ENCODE measurements at places on chromosomes 6 and 20. TPM values are rescaled to one million over a fixed set of nuclear protein-coding genes. Genes with fewer than 3 reads are reported as not detected.

SLC12A5 gene
- total RNA-seq = not detected

DNA sequence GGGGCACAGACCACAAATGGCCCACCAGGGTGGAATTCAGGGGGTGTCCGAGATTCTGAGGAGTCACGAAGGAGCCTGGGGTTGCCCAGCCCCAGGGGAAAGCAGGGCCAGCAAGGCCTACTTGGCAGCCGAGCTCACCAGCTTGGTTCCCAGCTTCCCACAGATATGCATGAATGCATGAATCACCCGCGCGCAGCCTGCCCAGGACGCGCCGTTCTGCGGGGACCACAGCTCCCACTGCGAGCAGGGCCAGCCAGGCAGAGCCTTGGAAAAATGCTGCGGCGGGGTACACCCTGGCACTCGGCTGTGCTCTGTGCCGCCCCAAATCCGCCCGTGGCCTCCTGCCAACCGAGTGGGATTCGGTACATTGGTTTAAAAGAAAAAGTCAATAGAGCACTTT, 211.0 kb downstream of the NFATC2 start:
- no peak for DNase-seq

GRCh38 chr6:167470101-167470835, 145.4 kb downstream of the TTLL2 start:
- no peak for DNase-seq

MYLK2 gene
- 0.12 TPM for total RNA-seq

FANCE gene
- 5.9 TPM for total RNA-seq

NKX2-2 gene
- total RNA-seq = not detected
